ENCODE measurements at places on chromosomes 4 and X.

DNA sequence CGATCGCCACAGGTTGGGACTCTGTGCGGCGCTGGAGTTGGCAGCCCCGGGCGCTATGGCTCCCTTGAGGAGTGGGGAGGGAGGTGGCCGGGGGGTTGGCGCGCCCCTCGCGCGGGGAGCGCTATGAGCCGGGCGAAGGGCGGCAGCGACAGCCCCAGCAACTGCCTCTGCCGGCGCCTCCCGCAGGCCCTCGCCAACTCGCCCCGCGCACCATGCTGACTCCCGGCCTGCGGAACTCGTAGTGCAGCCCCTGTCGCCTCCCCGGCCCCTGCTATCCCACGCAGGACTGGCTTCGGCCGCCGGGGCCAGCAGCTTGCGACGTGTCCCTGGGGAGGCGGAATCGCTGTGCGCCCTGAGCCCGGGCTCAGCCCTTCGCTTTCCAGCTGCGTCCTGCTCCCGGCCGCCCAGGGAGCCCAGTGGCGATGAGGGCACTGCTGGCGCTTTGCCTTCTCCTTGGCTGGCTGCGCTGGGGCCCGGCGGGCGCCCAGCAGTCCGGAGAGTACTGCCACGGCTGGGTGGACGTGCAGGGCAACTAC lies 415 bp downstream of the SHISA3 start:
- DNase-seq: no peak

- DNase-seq: no peak
Measured at GRCh38 chr4:16124232-16124631, 40.4 kb upstream of the PROM1 start.

DNA sequence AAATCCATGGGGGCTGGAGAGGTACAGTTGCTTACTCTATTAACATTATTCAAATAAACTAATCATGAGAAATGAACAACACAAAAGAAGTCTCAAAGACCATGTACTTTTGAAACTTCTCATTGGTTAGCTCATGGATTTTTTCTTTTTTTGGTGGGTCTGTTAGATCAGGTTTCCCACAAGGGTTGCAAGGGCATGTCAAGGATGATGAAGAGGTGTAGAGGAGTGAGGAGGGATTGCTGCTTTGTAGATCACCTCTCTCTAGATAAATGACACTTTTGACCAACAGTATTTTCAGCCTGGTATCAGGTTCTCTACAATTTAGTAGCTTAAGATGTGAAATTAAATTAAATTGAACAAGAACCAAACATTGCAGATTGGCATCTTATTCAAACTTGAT lies 417.9 kb upstream of the AGA start:
- DNase-seq: no peak

DNA sequence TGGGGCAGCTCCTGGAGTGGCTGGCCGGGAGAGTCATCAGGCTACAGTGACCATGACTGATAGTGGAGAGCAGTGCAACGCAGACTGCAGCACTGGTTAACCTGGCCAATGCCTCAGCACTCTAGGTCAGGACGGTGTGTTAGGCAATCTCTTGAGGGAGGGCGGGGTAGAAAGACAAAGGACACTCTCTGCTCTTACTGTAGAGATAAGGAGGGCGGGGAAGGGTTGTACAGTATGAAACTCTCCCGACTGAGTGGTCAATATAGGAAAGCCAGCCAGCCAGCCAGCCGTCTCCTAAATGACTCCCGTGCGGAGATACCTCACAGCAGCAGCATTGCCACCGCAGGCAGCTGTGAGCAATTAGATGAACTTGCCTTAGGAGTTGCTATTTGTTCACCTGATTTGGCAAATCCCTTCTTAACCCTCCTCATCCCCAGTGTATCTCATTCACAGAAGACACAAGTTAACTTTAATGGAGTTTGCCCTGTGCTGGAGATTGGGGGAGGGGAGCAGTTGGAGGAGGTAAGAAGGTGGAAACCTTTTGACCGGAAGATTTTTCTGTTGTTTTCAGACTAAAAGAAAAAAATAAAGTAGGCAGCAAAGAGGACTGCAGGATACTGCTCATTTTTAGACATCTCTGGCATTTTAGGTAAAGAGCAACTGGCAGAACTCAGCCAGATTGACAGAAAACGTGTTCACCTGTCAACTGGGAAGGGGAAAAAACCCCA lies 330.5 kb downstream of the HNRNPD start:
- no peak for DNase-seq

GRCh38 chrX:15864629-15865028 lies 10.0 kb upstream of the AP1S2 start:
- no peak for DNase-seq

- no peak for DNase-seq
Measured at GRCh38 chr4:168797194-168797593, 212.9 kb downstream of the CBR4 start.
